Gastrocnemius medialis (tissue), 4 donors: ENCODE measurements at places on chromosomes 13 and 19.

DNA sequence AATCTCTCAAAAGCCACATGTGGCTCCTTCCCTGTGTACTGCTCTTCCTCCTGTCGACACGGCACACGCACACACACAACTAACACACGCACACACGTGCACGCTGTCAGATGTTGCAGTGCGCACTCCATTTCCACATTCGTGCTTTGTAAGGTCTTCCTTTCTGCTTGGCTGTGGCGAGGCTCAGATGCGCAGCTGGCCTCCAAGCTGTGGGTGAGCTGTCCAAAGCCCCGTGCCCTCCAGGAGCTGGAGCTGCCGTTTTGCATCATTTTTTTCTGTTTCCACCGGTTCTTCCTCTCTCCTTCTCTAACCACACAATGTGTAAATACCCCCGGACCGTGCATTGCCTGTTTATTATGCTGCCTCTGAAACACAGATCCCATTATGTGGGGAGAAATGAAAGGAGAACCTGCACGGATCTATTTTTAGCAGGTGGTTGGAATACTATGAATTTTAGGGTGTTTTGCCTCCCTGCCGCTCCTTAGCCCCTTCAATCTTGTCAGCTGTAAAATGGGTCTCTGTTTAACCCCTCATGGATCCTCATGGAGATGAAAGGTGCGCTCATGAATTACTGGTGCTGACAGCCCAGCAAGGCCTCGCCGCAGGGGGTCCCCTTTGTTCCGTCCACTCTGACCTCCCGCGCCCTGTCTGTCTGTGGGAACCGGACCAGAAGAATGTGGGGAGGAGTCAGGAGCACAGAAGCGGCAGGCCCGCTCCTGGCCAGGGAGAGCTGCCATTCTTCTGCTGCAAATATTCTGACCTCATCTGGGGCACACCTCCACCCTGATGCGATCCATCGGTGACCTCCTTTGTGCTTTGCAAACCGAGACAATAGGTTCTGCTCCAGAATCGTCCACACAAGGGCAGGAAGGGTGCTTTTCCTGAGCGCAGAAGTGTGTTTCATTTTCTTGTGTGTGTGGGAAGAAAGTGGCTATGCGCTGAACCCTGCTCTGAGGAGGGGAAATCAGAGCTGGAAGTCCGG, 137.7 kb downstream of the SOX1 start:
- DNase-seq: no peak

- no peak for DNase-seq
Observed at GRCh38 chr13:51357928-51358595, 18.6 kb downstream of the SERPINE3 start.

DNA sequence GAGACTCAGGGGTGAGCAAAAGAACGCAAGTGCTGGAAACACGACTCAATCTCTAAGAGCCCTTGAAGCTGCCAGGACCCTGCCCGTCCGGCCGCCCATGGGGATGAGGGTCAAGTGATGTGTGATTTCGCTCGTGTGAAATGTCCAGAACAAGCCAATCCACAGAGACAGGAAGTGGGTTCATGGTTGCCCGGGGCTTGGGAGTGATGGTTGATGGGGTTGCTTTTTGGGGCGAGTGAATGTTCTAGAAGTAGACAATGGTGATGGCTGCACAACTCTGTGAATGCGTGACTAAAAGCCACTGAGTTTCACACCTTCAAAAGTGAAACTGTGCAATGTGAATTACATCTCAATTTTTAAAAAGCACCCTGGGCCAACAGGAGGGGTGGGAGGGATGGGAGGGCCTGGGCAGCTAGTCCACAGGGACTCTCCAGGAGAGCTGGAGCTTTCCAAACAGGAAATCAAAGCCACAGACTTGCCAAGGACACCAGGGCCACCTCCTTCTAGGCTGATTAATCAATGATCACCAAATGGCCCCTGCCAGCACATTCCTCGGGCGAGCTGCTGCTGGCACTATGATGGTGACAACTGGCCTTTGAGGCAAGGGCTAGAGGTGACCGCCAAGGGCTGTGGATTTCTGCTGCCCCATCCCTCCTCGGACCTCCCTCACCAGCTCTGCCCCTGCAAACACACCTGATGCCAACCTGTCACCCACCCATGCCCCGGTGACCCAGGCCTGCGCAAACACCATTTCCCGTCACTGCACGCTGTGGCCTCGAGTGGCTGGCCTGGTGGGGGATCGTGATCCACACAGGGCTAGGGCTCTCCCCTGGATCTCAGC, 14.0 kb downstream of the DPP9 start:
- peak; percentile 65 for DNase-seq

GRCh38 chr19:28393574-28394336, 819.2 kb downstream of the UQCRFS1 start:
- no peak for DNase-seq

- DNase-seq: no peak
Observed at GRCh38 chr19:41921577-41922576, 6.4 kb downstream of the ERFL start.
